ENCODE measurements at places on chromosomes 4 and X.

GRCh38 chr4:67393699-67394281 lies 151.5 kb downstream of the CENPC start:
- H3K4me3 ChIP-seq: no peak overlapping the region
- H3K27me3 ChIP-seq: no peaks in the 10 kb centered on the region
- DNase-seq: no peak
- no peaks in the 10 kb centered on the region for H3K4me1 ChIP-seq

- no peak for DNase-seq
- H3K27me3 ChIP-seq: no peaks in the 10 kb centered on the region
- H3K4me1 ChIP-seq: no peaks in the 10 kb centered on the region
- H3K27ac ChIP-seq: no peak overlapping the region
- no peaks in the 10 kb centered on the region for H3K36me3 ChIP-seq
- no peak overlapping the region for H3K4me3 ChIP-seq
Observed at GRCh38 chrX:72430405-72430968, 124.8 kb upstream of the CITED1 start.

DNA sequence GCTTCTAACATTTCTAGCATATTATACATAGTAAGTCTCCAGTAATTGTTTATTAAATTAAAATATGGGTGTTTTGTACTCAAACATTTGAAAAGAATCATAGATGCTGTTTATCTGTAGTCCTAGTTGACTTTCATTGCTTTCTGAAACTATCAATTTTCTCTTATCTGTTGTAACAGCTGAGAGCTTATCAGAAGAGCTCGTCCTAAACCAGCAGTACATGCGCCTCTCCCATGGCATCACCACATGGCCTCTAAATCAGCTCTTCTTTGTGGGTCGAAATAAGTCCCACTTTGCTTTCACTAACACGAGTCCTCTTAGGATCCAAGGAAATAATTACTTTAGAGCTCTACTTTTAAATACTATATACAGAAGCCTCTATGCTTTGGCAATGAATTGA lies 55.1 kb downstream of the PPP3CA start:
- H3K27me3 ChIP-seq: no peaks in the 10 kb centered on the region
- H3K4me1 ChIP-seq: no peaks in the 10 kb centered on the region
- no peaks in the 10 kb centered on the region for H3K36me3 ChIP-seq
- no peak overlapping the region for H3K27ac ChIP-seq
- no peak overlapping the region for H3K4me3 ChIP-seq

DNA sequence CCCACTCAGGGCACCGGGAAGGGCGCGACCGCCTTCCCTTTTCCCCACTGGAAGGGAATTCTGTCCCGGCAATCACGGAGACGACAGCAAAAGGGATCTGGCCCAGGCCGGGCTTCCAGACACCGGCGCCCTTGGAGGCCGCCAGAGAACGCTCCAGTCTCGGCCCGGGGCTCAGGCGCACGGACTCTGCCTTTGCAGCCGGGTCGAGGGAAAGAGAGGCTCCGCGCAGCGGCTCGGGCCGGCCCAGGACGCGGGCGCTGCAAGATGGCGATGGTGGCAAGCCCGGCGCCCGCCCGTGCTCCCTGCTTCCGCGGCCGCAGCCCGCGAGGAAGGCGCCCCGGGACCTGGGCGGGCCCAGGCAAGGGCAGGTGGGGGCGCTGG lies 1.1 kb downstream of the CTBP1 start:
- H3K36me3 ChIP-seq: no peaks in the 10 kb centered on the region
- peak overlapping the region; percentile 89 for H3K4me3 ChIP-seq
- H3K27me3 ChIP-seq: no peaks in the 10 kb centered on the region
- no peak for DNase-seq
- H3K27ac ChIP-seq: peak overlapping the region; percentile 87
- peaks cover 61% of the 10 kb centered on the region for H3K4me1 ChIP-seq

GRCh38 chr4:184544788-184545409 lies 70.5 kb upstream of the IRF2 start:
- H3K27ac ChIP-seq: no peak overlapping the region
- peaks cover 3% of the 10 kb centered on the region for H3K4me1 ChIP-seq
- H3K36me3 ChIP-seq: no peaks in the 10 kb centered on the region
- DNase-seq: no peak

- no peak overlapping the region for H3K4me3 ChIP-seq
- no peaks in the 10 kb centered on the region for H3K27me3 ChIP-seq
- H3K27ac ChIP-seq: no peak overlapping the region
- no peaks in the 10 kb centered on the region for H3K36me3 ChIP-seq
Observed at GRCh38 chr4:105991726-105992125, 96.5 kb downstream of the NPNT start.

- H3K27me3 ChIP-seq: no peaks in the 10 kb centered on the region
- no peak overlapping the region for H3K4me3 ChIP-seq
- DNase-seq: no peak
- no peaks in the 10 kb centered on the region for H3K36me3 ChIP-seq
Observed at GRCh38 chrX:10254739-10255138, 98.0 kb downstream of the CLCN4 start.

Measured in liver (tissue), 10 donors.